HT1080 (cell line): ENCODE measurements at places on chromosomes 4 and X.
A peak's percentile ranks its signal among the peaks of the same experiment; 100 is the strongest.

DNA sequence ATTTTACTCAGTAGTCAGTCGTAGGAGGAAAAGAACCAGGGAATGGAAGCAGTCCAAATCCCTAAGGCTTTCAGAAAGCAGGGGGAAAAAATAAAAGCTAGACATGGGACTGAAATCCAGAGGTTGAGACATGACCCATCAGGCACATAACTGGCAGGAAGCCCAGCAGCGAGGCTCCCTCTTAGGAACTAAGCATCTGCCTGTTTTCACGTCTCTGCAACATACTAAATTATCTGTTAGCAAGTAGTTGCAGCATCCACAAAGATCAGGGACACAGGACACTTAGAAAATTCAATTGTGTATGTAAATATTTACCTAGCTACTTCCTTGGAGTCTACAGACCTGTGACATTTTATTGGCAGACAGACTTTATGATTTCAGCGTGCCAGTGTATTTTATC is 118.0 kb upstream of the EDNRA start:
- DNase-seq: no peak

DNA sequence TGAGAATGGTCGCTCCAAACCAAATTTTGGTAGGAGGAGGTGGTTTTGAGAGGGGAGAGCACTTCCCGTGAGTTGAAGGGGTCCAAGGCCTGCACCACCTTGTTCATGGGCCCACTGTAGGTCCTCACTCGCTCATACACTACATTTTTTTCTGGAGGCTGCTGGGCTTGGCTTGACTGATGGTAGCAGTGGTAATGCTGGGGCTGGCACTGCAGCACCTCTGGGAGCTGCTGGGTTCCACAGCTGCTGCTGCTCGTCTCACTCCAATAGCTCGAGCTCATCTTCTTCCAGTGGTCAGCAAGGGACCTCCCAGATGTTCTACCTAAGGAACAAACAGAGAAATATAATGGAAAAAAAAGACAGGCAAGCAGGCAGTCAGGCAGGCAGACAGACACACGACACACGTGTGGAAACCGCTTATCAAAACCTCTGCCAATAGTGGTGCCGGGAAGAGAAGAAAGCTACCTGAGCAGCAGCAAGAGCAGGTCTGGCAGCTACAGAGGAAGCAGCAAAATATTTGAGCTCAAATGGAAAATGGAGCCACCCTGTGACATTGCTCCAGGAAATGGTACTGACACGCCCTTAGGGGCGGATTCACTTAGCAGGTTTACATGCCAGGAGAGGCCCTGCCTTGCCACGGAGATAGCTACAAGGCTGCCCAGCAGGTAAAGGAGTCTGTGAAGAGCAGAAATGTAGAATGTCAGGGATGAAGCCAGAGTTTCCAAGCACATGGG is at the start of gene POF1B:
Gene POF1B (minus strand): TSS at position 492 of the 734 bp plus-strand sequence. CDS start 211 bp downstream, at position 281.
- no peak for DNase-seq

- no peak for DNase-seq
Measured at GRCh38 chr4:44842531-44842930, 116.2 kb upstream of the GNPDA2 start.

GRCh38 chr4:151744614-151745013 is 16.2 kb downstream of the GATB start:
- DNase-seq: peak; percentile 96

GRCh38 chr4:23945451-23946017 is 55.7 kb upstream of the PPARGC1A start:
- peak; percentile 94 for DNase-seq

DNA sequence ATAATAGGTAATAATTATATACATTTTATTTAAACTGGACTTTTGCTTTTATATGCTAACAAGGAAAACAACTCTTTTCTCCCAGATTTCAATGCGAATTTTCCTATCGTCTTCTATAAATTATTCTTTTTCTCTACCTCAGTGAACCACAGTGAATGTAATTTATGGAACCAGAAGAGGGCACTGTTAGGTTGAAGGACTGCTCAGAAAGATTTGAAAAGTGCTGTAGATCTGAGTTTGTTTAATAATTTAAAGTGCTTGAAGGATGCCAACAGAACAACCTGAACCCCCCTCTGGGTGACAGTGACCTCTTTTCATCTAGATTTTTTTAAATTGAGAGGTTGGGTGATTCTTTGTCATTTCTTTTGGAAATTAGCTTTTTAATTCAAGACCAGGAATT is 54.9 kb downstream of the PHOX2B start:
- peak; percentile 66 for DNase-seq

DNA sequence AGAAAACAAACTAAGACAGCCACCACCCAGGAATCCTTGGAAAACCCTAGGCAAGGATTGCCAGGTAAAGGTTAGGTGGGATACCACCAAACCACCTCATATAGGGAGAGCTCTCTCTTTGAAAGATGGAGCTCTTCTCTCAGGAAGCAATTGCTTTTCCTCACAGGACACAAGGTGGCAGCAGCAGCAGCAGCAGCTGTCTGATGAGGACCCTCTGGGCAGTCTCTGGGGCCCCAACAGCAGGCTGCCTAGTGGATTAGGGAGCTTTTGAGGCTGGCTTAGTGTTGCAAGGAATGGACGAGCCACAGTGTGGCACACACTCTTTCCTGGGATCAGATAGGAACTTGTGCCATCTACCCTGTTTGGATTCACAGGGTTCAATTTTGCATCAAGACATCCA is 41.4 kb upstream of the CHRDL1 start:
- no peak for DNase-seq

GRCh38 chrX:119474615-119475388 is 6.6 kb downstream of the SLC25A5 start:
- DNase-seq: no peak

GRCh38 chr4:54058171-54058570 is 6.2 kb downstream of the CHIC2 start:
- no peak for DNase-seq

GRCh38 chr4:102647117-102647516 is 113.7 kb downstream of the MANBA start:
- DNase-seq: no peak

GRCh38 chr4:145108128-145108527 is 10.0 kb downstream of the ABCE1 start:
- DNase-seq: no peak

DNA sequence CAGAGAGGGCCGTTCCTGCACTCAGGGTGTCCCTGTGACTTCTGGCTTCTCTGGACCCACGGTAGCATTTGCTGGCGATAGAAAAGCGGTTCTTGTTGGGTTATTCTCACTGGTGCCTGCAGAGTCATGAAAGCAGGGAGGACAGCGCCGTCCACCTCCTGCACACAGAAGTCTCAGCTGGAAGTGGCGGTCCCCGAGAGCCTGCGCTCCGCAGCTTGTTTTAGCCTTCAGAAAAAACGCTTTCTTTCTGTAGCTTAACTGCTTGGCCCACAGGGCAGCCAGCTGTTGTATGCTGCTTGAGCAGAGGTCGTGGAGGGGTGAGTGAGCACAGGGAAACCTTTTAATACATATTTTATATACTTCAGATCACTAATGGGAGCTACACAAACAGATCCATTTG is 400.7 kb upstream of the FAT1 start:
- no peak for DNase-seq

DNA sequence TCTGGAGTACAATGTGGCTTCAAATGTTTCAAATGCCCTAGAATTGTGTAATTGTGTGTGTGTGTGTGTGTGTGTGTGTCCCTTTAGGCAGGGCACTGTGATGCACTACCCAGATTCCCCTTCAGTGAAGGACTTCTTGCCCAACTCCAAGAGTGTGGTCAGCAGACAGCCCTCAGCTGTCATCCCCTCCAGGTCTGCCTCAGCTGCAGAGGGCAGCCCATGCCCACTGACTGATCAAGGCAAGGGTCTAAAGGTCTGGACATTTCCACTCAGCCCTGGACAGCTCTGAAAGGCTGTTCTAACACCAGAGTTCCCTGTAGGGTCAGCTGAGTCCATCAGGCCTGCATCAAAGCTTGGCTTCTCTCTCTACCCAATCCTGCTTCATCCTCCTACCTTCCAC is 83.9 kb upstream of the USP9X start:
- no peak for DNase-seq

DNA sequence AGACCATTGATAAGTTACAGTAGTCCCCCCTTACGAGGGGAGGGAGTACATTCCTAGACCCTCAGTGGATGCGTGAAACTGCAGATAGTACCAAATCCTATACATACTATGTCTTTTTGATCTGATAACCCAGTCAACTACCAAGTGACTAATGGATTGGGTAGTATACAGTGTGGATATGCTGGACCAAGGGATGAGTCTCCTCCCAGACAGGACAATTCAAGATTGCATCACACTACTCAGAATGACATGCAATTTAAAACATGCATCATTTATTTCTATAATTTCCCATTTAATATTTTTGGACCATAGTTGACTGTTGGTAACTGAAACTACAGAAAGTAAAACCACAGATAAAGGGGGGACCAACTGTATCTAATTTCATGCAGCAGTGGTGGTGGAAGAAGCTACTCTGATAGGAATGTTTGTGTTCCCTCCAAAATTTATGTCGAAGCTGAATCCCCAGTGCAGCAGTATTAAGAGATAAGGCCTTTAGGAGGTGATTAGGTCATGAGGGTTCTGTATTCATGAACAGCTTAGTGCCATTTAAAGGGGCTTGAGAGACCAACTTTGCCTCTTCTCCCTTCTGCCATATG is 11.9 kb downstream of the HADH start:
- DNase-seq: no peak

GRCh38 chrX:148567779-148568178 is 67.4 kb downstream of the AFF2 start:
- peak; percentile 7 for DNase-seq

DNA sequence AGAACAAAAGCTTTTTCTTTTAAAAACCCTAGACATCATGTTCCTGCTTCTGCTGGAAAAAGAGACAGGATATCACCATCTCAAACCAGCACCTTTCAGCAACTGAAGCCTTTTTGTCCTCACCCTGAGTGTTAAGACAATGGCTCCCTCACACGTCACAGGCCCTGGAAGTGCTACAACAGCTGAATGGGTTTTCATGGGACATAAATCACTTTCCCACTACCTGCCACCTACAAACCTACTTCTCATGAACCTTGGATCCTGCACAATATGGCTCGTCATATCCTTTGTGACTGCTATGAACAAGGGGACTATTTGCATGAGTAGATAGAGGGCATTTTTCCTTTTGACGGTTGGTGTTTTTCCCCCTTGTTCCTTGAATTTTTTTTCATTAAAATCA is 93.6 kb downstream of the TSPAN5 start:
- no peak for DNase-seq

- no peak for DNase-seq
Measured at GRCh38 chr4:8316251-8316771, 46.8 kb downstream of the HTRA3 start.

DNA sequence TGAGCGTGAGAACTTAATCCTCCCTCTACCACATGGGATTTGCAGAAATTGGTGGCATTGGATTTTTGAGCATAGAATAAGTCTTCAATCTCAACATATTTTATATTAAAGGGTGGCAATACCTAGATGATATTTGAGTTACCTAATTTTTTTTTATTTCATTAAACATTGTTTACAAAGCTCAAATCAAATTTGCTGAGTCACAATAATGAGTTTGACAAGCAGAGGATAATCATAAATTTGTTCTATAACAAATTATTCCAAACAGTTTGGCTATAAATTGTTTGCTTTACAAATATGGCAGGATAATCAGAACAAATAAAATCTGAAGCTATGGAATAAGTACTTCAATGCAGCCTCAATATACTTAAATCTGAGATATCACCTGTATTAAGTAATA is 22.7 kb downstream of the EMCN start:
- DNase-seq: no peak

DNA sequence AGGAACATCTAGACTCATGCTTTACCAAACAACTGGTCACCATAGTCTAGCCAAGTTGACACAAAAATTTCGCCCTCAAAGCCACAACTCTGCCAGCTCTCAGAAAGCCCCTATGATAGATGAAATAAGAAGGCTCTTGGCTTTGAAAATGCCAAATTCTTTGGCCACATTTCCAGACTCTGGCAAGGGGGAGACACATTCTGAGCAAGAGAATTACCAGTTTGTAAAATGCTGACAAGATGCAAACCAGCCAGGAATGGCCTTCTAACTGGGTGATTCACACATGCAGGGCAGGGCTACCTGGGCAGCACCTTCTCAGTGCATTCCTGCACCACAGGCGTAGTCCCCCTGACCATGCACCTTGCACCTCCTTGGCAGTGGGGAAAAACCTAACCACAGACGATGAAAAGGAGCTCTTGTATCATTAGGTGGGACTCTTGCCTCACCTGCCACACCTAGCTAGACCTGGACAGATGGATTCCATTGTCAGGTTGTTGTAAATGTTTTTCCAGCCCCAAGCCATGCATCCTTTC is 77.4 kb upstream of the CPEB2 start:
- DNase-seq: no peak

DNA sequence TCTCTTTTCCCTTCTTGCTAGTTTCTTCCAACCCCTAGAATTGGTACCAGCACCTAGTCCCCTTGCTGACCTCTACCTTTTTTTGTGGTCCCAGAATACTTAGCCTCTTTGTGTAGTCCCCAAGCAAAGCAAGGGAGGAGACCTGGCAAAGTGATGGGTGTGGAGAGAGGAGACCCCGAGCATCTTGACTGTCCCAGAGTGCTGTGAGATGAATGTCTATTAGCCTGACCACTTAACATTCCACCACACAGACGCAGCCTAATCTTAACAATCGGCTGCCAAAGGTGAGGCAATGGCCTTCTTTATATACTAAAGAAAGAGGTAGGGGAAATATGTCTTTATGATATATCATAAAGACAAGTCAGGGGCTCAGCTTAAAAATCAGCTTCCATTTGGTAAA is 55.9 kb downstream of the TRIM2 start:
- DNase-seq: no peak

DNA sequence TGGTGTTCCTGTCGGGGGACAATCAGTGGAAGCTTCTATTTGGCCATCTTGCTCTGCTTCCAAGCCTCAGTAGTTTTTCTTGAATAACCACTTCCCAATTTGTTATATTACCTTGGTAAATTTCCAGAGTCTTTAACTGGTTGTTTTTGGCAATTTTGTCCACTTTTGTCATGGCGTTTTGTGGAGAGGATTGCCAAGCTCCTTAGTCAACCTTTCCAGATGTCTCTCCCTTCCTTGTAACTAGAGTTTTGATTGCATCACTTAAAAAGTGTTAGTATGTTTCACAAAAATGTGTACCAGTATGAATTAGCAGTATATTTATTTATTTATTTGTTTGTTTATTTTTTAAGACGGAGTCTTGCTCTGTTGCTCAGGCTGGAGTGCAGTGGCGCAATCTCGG is 15.8 kb upstream of the UXT start:
- DNase-seq: no peak

DNA sequence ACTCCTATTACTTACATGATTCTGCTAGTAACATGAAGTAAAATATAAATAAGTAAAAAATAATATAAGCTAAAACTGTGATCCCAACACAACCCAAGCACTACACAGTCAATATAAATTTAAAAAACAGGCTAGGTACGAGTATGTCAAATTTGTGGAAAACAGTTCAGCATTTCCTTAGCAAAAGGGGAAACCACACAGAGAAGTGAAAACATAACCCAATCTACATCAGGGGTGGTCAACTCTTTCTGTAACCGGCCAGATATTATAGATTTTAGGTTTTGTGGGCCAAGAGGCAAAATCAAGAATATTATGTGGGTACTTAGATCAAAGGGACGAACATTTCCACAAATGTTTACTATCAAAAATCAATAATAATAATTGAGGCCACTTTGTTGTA is 70.1 kb downstream of the CHST7 start:
- no peak for DNase-seq

- DNase-seq: no peak
Measured at GRCh38 chr4:121062521-121062920, 9.8 kb downstream of the NDNF start.
